ENCODE measurements at places on chromosomes 11 and 22. TPM values are rescaled to one million over a fixed set of nuclear protein-coding genes. Genes with fewer than 3 reads are reported as not detected.

Gene OR8D4
- total RNA-seq = not detected

Gene SORL1
- total RNA-seq = 1.9 TPM

Gene RGL4
- not detected for total RNA-seq

Gene SCGB1C1
- total RNA-seq = not detected
